ENCODE measurements at places on chromosomes 4 and X.

- DNase-seq = no peak
Observed at GRCh38 chrX:40090961-40091360, 6.8 kb downstream of the BCOR start.

GRCh38 chr4:73576381-73576780 lies 43.9 kb downstream of the RASSF6 start:
- DNase-seq = no peak

DNA sequence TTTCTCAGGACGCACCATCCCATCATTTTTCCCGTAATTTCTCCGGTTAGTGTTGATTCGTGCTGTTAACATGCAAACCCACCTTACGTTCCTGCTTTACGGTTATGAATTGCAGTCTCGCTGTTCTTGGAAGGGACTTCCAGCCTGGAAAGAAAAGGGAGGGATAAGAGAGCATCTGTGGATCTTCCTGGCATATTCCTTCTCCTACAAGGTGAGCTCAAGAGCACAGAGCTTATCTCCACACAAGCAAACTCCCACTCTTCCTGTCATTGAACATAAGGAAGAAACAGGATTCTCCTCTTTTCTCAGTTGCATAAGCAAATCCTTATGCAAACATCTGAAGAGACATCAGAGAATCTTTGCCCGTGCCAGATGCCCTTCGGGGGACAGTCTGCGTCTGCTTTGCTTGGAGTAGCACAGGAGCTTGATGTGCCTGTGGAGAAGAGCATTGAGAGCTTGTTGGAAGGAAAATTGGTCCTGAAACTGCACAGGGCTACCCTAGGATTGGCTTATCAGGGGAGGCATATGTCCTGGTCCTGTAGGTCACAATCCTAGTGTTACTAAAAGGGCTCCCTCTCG lies 127.0 kb downstream of the ASMT start:
- no peak for DNase-seq

DNA sequence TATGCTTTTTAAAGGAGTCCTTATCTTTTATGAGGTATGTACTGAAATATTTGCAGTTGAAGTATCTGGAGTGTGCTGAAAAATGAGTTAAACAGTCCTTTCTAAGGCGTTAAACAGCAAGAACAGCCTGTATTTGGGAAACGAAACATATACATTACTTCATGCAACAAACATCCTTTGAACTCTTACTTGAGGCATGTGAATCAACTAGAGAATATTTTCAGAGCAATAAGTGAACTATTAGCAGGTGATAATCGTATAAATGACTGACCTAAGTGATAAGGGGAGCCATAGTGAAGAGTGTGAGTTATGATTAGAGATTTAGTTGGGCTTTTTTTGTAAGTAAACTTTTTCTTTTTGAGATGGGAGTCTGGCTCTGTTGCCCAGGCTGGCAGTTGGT lies 45.9 kb upstream of the RHOH start:
- no peak for DNase-seq

Data from activated CD8-positive, alpha-beta T cell treated with anti-CD3 and anti-CD28 coated beads, Interleukin-2, amount 10 ng/mL, durations not matched to agents 7 days and 5 days (primary cell).